ENCODE measurements at places on chromosomes 11 and 22. TPM values are rescaled to one million over a fixed set of nuclear protein-coding genes. Genes with fewer than 3 reads are reported as not detected.

ASPHD2 gene
- total RNA-seq = 2.5 TPM

WNT11 gene
- 9.3 TPM for total RNA-seq

CARNS1 gene
- 1.1 TPM for total RNA-seq

DNA sequence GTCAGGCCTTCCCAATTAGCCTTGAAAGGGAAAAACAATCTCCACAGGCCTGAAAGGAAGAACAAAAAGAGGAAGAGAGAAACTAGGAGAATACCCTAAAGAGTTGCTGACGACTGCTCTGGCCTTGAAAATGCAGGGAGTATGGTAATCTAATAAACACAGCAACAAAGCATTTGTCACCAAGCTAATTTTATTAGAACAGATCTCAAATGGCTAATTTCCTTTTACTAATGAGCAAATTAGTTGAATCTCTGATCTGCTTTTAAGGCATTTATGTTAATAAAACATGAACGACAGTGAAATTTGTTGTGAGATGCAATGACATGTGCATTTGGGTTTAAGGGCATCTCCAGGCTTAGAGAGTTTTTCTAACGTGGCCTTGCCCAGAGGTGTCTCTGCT lies 212.2 kb downstream of the BUD13 start:
- ATAC-seq = no peak

- peak; percentile 63 for ATAC-seq
Observed at GRCh38 chr11:32893343-32894148, 935 bp downstream of the QSER1 start.

MUC6 gene
- total RNA-seq = 1.3 TPM

DNA sequence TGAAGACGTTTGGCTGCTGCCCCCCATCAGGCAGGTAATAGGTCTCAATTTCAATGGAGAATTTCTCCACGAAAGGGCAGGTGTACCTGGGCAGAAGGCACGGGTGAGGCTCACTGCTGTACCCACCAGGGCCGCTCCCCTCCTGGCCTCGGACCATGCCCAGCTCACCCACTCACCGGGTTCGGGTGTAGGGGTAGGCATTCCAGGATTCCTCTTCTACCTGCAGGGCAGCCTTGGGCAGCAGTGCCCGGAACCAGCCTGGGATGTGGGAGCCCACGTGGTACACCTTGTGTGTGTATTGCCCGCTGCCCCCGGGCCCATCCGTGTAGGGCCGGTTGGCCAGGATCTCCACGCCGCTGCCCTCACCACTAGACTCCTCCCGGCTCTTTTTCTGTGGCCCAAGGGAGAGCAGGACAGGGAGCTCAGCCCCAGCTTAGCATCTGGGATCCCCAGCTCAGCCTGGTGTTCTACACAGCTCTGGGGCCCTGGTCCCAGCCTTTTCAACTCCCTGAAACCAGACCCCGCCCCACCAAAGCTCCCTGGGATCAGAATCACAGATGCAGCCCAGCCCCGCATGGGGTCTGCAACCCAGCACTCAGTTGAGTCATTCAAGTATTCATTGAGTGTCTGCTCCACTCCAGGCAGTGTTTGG lies 2.7 kb downstream of the PITPNM1 start:
- no peak for ATAC-seq

DNA sequence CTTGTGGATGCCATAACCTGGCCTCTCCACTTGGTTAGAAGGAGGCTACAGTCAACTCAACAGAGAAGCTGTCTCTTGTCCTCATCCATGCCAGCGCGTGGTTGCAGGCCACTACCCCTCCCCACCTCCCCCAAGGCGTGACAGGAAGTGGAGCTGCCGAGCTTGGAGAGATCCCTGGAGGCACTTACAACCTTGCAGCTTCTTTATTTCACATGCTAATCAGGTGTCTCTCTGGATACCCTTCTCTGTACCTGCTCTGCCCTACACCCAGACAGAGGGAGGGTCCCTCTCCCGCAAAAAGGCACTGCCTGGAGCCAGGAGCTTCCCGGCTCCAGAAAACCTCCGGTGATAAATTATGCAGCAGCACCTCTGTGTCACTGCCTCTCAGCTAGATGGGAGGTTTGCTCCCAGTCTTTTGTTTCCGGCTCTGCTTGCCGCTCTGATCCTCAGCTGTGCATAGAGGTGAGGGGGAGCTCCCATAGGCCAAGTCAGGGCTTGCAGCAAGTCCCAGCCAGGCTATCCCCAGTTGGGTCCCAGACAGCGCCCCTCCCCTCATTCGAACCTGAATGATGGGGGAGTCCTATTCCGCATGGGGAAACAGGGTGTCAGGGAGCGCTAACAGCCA lies 5.7 kb downstream of the LRP4 start:
- ATAC-seq = no peak

- no peak for ATAC-seq
Observed at GRCh38 chr22:48738204-48738980, 1089.3 kb downstream of the BRD1 start.

DNA sequence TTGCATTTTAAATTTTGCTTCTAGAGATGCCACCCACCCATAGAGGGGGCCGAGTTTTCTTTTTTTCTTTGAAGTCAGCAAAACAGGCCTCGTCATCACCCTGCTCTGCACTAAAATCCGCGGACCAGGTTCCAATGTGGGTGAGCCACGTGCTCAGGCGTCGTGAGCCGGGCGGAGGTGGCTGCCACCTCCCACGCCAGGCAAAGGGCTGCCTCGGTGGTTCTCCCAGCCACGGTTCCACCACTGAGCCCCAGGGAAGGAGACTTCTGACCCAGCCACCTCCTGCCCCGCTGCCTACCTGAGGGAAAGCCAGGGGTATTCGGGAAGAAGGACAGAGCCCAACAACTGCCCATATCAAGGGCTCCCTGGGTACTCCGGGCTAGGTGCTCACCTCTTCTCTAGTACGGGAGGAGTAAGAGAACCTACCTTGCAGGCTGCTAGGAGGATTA lies 45.3 kb downstream of the MN1 start:
- peak; percentile 2 for ATAC-seq

DNA sequence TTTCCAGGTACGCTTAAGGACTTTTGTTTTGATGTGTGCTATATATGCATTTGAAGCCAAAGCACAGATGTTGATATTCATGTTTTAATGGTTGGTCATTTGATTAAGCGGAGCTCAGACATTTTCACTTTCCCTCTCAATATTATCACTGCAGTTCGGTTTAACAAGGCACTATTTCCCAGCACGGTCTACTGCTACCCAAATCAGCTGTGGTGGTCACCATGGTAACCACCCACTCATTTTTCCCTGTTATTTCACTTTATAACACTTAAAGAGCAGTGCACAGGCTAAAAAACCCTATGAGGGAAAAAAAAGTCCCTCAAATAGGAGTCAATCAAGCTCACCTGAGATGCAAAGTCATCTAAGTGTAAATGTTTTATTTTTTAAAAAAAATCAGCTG lies 439.6 kb upstream of the CCDC90B start:
- ATAC-seq = no peak

RAG2 gene
- total RNA-seq = 1.4 TPM

GRCh38 chr11:77152846-77153245 lies 24.8 kb downstream of the MYO7A start:
- ATAC-seq = no peak

DNA sequence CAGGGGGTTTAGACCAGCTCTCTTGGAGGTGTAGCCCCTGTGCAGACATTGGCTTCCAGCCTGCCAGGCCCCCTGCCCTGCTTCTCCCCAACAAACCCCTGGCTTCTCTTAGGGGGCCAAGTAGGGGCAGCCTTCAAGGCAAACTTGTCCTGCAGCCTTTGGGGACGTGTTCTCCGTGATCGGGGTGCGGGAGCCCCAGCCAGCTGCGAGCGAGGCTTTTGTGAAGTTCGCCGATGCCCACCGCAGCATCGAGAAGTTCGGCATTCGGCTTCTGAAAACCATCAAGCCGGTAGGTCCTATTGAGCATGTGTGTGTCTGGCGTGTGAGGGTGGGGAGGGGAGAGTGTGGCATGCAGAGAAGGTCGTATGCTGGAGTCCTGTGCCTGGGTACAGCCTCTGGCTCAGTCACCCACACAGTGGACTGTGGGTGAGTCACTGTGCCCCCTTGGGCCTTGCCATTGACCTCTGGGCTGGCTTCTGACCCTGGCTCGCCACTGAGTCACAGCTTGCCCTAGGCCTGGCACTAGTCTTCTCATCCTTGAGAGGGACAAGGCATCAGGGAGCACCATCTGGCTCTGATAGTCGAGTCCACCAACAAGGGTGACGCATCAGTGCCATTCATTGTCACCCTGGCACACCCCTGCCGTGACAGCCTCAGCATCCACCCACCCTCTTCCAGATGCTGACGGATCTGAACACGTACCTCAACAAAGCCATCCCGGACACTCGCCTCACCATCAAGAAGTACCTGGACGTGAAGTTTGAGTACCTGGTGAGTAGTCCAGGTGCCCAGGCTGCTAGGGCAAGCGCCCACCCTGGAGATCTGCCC lies 11.4 kb downstream of the SLC16A8 start:
- ATAC-seq = no peak

BTG4 gene
- total RNA-seq = not detected

- no peak for ATAC-seq
Observed at GRCh38 chr11:37973941-37974340, 1375.9 kb upstream of the RAG2 start.

DNA sequence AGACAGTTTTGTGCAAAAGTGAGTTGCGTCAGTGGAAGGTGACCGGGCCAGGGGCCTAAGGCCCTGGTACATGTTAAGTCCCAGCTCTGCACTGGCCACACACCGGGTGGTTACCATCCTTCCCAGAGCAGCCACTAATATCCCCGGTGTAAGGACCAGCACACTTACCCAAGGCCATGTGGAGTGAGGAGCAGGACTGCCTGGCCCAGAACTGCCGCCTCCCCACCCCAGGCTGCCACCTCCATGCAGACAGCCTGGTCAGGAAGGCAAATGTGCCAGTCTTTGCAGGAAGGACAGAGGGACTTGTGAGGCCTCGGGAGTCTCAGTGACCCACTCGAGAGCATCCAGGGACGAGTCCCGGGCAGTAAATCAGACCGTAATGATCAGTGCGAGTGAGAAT lies 102.9 kb downstream of the MORC2 start:
- no peak for ATAC-seq

DNA sequence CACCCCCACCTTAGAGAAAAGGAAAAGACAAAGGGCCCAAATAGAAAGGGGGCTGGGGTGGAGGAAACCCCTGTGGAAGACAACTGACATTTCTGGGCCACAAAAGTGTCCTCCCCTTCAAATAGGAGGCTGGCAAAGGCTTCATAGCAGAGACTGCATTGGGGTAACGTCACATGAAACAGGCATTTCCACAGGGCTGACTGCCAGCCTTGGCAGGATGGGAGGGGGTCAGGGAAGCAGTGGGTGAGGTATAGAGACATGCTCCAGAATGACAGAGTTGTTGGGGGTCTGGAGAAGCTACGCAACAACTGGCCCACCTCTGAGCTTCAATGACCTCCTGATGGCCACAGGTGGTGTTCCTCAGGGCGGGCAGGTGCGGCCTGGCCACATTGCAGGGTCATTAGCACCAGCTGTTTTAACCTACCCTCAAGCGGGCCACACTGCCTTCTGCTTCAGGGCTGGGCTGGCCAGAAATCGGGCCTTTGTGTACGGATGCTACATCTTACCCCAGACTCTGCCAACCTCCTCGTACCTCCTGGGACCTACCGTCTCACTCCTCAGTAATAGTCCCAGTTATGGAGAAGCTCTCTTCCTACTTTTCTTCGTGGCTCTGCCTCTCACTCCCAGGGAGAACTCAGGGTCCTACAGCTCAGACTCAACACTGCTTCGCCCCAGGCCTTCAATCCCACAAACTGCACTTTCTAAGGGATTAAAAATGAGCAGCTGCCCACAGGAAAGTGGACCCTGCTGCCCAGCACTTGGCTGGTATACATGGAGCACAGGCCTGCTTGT lies 160.0 kb upstream of the NCAM1 start:
- ATAC-seq = no peak

- ATAC-seq = no peak
Observed at GRCh38 chr11:122746611-122747244, 91.2 kb downstream of the UBASH3B start.

CCDC87 gene
- 0.97 TPM for total RNA-seq

DNA sequence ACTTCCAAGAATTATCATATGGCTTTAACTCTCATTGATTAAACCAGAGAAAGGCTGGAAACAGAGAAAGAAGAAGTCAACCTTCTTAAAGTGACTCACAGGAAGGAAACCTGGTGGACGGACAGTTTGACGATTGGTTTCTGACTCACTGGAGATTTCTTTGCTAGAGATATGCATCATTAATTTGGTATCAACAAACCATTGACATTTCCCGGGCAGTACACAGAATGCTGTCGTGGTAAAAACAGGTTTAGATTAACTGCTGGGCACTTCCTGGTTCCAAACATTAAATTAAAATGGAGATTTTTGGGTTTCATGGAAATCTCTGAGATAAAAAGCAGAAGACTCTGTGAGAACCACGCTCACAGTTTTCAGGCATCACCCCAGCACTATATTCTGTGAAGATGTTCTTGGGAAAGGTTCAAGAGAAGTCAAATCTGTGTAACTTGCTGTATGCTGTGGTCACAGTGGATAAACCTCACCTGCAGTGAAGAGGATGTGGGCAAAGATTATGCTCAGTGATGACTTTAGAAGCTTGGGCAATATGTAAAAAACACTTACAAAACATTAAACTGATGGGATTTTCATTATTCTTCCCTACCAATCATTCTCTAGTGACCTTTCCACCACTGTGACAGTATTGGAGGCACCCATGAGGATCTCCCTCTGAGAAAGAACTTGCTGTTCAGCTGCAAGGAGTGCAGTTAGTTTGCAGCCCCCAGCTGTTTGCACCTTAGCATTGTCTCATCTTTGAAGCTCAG lies 61.1 kb upstream of the CD44 start:
- ATAC-seq = no peak

GALNT18 gene
- total RNA-seq = 5.6 TPM

DNA sequence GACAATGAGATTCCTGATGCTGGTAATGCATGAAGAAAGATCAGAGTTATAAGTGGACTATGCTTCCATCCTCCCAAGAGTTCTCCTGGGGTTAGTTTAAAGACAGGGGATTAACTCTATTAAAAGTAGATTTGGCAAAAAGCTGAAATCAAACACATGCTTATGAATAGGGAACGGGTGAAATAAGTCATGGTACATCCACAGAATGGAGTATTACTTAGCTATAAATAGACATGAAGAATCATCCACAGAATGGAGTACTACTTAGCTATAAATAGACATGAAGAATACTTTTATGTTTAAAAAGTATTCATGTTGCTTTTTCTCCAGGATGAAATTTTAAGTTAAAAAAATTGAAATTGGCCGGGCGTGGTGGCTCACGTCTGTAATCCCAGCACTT lies 596.4 kb upstream of the B3GAT1 start:
- no peak for ATAC-seq

- ATAC-seq = no peak
Observed at GRCh38 chr22:27972732-27973698, 54.0 kb upstream of the PITPNB start.

DNA sequence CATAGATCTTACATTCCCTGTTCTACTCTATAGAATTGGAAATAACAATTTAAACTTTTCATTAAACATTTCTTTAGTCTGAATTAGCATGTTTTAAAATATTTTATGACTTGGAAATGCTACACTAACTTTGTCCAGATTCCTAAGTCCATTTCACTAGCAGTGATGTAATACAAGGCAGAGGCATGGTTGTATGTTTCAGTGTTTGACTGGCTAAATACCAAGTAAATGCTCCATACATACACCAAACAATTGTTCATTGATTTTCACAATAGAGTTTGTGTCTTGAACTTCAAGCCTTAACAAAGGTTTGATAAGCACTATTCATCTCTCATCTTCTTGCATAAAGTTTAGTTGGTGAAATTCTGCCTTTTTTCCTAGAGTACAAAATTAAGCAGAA lies 13.5 kb downstream of the ZBED5 start:
- ATAC-seq = no peak

PAAF1 gene
- total RNA-seq = 22.2 TPM

- no peak for ATAC-seq
Observed at GRCh38 chr11:1230456-1231395, 7.9 kb downstream of the MUC5B start.

MTCH2 gene
- total RNA-seq = 63.3 TPM
